NCI-H748 treated with DMSO at 0.1 percent for 48 hours (cell line): ENCODE measurements at places on chromosomes 2 and 18.

DNA sequence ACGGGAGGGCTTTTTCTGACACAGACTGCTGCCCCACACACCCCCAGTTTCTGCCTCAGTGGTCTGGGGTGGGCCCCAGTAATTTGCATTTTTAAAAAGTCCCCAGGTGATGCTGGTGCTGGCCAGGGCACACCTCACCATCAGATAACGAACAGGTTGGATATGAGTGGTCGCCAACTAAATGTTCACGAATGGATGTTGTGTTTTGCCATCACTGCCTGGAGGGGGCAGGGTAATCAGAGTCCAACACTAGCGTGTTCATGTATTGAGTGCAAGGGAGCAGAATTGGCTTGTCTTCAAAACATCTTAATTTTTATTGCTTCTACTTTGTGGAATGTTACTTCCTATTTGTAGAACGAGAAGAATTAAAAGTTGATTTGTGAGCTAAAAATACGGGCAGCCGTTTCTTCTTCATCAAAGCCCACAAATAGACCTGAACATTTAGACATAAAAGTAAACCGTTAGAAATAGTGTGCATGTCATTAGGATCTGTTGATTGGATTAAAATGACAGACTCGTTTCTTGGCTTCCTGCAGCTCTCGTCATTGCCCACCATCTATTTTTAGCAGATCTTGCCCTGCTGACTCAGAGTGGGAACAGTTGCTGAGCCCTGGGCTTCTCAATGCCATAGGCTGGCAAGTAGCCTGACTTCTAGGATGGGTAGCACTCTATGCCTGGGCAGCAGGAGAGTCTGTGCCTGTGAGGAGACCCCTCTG lies 45.2 kb downstream of the NCK2 start:
- DNase-seq = no peak

DNA sequence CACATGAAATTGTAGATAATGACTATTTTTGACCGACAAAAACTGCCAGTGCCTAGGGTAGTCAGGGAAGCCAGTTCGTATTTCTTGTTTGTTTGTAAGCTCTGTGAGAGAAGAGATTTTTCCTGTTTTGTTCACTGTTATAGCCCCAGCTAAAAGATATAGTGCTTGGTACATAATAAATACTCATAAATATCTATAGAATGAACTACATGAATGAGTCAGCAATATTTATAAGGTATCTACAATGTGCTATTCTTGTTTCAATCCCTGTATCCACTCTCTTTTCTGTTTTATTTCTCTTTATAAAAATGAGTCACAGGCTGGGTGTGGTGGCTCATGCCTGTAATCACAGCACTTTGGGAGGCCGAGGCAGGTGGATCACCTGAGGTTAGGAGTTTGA lies 275.6 kb upstream of the FANCL start:
- DNase-seq = no peak

- DNase-seq = no peak
Observed at GRCh38 chr2:181407171-181407570, 50.0 kb upstream of the ITGA4 start.

- no peak for DNase-seq
Observed at GRCh38 chr2:157290525-157290924, 33.0 kb downstream of the GALNT5 start.

GRCh38 chr2:43541165-43541564 lies 54.7 kb downstream of the THADA start:
- no peak for DNase-seq

GRCh38 chr2:9441556-9441955 lies 18.1 kb downstream of the CPSF3 start:
- no peak for DNase-seq

- no peak for DNase-seq
Observed at GRCh38 chr2:217113491-217113890, 253.6 kb upstream of the TNP1 start.

GRCh38 chr2:225367482-225367881 lies 32.0 kb upstream of the NYAP2 start:
- no peak for DNase-seq

DNA sequence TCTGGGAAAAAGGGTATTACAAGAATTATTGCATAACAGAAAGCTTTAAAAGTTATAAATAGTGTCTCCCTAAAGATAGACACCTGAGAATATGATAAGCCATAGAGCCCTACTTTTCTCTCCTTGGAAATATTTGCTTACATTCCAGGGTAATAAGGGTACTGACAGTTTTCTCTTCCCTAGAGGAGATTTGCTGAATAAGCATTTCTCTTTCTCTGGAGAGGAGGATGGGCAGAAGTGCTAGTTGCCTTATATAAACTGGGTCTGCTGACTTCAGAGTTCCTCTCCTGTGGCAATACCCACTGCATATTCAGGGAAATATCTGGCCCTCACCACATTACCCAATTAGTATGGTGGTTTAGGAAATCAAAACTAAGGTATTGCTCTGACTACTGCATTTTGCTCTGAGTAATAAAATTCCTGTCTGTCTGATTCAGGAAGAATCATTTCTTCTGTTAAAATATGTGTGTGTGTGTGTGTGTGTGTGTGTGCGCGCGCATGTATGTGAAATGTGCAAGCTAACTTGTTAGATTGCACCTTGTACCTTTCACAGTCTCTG lies 1391.3 kb downstream of the DSC3 start:
- DNase-seq = no peak

GRCh38 chr2:52775674-52776073 lies 991.9 kb upstream of the CHAC2 start:
- no peak for DNase-seq

DNA sequence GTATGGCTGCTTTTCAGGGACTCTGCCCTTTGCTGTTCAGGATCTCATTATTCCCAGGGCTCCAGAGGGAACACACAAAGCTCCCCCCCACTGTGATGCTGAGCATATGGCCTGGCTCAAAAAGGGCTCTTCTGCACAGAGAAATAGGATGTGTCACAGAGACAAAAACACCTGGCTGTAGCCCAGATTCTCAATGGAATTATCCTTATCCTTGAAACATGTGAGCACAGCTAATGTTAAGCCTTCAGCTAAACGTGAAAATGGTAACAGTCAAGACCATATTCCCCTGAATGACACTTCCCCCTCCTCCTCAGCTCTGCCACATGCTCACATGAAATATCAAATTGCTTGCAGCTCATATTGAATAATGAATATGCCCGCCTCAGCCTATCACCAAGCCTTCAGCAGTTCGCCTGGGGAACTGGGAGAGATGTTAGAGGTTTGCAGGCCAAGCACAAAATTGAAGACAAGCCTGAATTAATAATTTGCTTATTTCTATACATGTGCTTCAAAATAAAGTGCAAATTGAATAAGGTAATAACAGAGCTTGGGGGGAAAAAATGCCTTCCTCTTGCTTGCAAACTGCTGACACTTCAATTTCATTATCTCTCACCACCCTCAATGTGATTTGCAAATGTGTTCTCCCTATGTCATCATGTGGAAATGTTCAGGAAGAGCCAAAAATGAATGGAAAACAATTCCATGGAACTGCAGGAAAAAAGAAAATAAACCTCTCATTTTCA lies 181.0 kb upstream of the HNRNPA3 start:
- no peak for DNase-seq

- DNase-seq = no peak
Observed at GRCh38 chr2:20544153-20544747, 97.4 kb downstream of the RHOB start.

DNA sequence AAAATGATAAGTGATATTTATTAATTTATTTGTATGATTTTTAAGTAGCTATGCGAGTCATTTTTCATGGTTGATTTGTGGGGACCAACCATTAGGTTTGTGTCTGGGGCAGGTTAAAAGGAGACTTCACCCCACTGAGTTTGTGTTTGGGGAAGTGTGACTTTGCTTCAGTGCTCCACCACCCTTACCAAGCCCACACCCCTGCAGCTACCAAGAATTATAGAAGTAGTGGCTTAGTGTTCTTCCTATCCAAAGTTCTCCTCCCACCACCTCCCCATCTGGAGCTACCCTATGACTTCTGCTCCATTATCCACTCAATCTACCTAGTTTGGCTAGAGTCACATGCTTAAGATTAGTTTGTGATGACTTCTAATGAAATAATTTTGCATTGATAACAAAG lies 182.1 kb upstream of the ZEB2 start:
- DNase-seq = no peak

- DNase-seq = no peak
Observed at GRCh38 chr2:85577386-85578242, at the start of gene VAMP8. Gene VAMP8, plus strand, starts transcription at chr2:85577586. Its CDS starts 61 bp downstream, at chr2:85577647.
